ENCODE measurements at places on chromosomes 4 and X.

DNA sequence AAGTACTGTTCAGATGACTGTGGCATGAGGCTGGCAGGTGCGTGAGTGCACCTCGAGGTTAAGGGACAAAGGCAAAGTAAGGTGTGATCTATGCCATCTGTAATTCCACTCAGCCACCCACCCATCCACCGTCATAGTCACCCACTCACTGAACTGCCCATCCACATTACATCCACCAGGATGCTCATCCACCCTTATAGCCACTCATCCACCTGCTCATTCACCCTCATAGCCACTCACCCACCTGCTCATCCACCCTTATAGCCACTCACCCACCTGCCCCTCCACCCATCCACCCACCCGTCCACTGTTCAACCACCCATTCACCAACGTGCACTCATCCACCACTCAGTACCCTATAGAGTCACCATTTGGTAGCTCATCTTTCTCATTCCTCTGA, 64.1 kb upstream of the UXT start:
- no peak for DNase-seq

- DNase-seq: no peak
Measured at GRCh38 chr4:27005501-27005900, 144.9 kb downstream of the STIM2 start.

DNA sequence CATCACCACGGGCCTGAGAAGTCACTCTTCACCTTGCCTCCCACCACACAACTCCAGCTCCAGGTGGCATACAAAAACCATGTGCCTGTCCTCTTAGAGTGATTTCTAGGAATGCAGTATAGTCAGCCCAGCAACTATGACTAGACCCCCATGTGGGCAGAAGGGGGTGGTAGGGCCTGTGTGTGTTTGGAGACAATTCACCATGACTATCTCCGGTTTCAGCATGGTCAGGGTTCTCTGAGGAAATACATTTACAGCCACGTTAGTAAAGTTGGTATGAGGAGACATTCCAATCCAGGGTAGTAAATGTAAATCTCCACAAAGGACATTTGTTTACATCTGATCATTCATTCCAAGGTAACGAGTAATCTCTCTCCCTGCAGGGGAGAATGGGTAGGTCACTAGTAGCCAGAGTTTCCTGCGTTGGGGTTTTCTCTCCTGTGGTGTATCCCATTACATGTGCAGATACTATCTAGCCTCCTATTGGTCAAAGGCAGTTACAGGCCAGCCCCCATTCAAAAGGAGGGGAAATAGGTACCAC, 4.2 kb upstream of the MTMR1 start:
- DNase-seq: no peak

DNA sequence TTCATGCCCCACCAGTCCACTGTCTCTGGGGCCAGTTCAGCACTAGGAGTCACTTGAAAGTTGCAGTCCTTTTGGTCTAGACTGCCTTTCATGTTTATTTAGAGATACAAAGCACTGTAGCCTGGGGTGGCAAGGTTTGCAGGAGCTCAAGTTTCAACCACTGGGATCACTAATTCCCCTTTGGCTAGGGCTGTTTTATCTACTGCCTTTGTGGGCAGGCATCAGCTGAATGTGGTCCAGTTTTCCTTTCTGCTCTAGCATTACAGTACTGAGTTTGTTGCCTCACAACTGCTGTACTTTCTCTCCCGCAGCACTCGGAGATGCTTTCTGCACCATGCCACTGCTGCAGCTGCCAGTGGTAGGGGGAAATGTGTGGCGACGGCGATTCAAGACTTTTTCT, 222.3 kb upstream of the HDX start:
- DNase-seq: no peak

DNA sequence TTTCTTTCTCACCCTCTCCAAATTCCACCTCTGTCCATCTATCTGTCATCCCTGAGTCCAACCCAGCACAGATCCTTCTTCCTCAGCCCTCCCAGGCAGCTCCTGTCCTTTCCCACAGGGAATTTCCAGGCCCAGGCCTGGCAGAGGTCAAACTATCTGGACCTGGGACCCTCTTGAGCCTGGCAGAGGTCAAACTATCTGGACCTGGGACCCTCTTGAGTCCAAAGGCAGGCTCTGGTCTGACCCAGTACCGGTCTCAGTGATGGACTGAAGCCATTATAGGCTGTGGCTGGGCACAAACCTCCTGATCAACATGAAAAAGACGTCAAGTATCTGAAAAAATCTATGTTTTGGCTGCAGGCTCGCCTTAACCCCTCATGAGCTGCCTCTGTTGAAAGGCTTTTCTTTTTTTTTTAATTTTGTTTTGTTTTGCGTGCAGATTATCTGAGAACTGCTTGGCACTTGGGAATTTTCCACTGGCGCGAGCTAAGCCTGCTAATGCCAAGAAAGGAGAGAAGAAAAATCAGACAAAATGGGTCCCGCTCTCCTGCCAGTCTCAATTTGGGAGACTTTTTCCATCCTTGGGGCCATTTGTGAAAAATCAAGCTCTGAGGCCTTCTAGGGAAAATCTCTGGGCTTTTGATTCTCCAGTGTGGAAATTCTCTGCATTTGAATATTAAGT, 31.2 kb downstream of the MSX1 start:
- no peak for DNase-seq

DNA sequence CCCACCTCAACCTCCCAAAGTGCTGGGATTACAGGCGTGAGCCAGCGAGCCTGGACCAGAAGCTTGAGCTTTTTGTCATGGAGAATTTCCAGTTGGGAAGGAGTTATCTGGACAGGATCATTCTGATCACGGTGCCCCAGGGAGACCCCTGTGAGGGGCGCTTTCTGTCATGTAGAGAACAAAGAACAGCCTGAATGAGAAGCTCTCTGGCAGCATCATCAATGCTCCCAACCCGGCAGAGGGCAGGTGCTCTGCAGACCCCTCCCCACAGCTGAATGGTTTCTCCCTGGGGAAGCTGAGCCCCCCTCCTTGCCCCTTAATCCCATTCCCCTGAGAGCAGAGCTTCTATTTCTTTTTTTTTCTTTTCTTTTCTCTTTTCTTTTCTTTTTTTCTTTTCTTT, 7.3 kb upstream of the CSF2RA start:
- no peak for DNase-seq

- no peak for DNase-seq
Measured at GRCh38 chrX:153873282-153874084, 12.5 kb downstream of the L1CAM start.

DNA sequence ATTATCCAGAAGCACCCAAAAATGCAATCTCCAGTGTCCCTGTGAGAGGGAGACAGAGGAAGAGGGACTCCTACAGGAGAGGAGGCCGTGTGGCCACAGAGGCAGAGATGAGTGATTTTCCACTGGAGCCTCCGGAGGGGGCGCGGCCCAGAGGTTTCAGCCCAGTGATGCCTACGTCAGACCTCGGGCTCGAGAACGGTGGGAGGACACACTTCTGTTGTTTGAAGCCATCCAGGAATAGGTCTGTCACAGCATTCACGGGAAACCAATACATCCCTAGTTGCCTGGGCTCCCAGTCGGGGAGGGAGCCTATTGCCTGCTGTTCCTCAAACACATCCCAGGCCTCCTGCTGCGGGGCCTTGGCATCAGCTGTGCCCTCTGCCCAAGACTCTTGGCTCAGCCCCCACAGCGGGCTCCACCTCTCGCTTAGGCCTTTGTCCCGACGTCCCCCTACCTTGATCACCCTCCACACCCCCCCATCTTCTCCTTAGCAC, 39.2 kb upstream of the HMX1 start:
- DNase-seq: no peak

- no peak for DNase-seq
Measured at GRCh38 chr4:99091216-99091575, 2.6 kb upstream of the ADH5 start.

DNA sequence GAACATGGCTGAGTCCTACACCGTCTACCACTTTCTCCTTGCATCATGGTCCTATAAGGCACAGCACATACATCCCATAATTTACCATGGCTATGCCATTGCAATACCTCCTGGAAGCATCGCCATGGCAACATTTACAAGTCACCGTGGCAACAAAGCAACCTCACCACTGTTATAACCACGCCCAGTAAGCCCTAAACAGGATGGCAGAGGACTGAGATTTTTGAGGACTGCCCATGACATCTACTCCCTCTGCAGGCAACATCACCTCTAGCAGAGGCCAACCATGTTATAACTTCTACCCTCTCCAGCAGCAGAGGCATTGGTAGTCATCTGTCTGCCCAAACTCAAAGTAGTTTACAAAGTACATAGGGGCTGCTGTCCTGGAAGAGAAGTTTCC, 29.7 kb downstream of the BCOR start:
- peak; percentile 37 for DNase-seq

- DNase-seq: no peak
Measured at GRCh38 chr4:178632415-178632814, 1190.2 kb upstream of the AGA start.

- peak; percentile 3 for DNase-seq
Measured at GRCh38 chr4:117134386-117134785, 49.0 kb upstream of the TRAM1L1 start.

- no peak for DNase-seq
Measured at GRCh38 chr4:3790006-3790561, 23.9 kb downstream of the ADRA2C start.

- no peak for DNase-seq
Measured at GRCh38 chr4:92789741-92790140, 486.0 kb downstream of the GRID2 start.

GRCh38 chrX:119189595-119189994, 46.5 kb upstream of the PGRMC1 start:
- DNase-seq: no peak

DNA sequence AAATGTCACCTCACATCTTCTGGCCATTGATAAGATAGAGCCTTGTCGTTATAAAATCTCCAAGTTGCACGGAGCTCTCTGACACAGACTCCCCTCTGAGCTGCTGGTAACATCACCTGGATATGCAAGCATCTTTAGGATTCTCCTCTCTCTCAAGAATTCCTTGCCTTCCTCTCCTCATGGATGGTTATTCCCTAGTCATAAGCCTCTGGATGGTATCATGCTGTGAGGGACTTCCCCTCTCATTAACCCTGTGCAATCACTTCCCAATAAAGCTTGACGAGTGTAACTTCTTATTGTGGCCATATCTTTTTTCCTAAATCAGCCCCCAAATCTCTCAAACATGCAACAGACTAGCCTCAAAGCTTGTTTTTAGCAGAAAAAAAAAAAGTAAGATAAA, 1057.0 kb upstream of the SLIT2 start:
- DNase-seq: no peak

DNA sequence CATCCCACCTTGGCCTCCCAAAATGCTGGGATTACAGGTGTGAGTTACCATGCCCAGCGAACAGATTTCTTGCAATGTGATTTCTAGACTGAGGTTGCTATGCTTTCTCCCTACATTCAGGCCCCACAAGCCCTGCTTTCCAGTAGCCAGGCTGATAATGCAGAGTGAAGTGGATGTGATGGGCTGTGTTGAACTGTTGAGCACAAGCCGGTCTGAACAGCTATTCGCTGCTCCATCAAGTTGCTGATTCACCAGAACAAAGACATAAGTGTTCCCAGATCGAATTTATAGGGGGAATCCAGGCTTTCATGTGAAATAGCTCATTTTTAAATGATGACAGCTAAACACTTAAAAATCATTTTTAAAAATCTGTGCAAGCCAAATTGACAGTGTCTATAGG, 8.0 kb downstream of the NIPAL1 start:
- DNase-seq: no peak

GRCh38 chrX:69314436-69315348, 149.4 kb upstream of the PJA1 start:
- no peak for DNase-seq

DNA sequence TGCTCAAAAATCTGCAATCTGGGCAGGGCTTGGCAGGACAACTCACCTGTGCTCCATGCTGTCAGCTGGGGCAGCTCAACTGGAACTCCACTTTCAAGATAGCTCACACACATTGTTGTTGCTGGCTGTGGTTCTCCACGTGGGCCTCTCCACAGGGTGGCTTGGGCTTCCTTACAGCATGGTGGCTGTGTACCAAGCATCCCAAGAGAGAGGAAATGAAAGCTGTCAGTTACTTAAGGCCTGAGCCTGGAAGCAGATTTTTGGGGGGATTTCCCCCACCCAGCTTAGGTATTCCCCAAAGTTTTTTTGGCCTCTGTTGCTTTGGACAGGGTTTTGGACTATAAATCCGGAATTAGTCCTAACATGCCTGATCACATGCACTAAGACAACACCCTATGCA, 81.0 kb downstream of the BCOR start:
- no peak for DNase-seq

DNA sequence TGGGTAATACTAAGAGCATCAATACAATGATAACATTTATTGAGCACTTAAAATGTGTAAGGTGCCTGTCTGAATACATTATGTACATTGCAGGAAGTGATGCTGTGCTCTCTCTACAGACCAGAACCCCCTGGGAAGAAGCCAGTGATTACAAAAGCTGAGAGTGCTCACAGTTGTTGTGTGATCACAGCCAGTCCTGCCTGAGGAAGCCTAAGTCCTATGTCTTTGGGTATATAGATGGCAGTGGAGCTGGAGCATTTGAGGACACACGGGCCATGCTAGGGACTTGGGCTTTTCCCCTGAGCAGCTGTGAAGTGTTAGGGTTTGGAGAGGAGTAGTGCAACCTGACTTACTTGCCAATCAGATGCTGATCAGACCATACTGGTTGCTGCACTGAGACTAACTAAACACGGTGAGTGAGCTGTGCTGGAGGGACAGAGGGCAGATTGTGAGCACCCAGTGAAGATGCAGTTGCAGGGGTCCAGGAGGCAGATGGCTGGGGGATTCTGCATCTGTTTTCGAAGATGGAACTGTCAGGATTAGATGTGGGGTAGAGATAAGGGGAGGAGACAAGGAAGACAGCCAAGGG, 60.8 kb upstream of the TBC1D14 start:
- no peak for DNase-seq

- no peak for DNase-seq
Measured at GRCh38 chrX:77900688-77901087, 1.4 kb downstream of the COX7B start.

DNA sequence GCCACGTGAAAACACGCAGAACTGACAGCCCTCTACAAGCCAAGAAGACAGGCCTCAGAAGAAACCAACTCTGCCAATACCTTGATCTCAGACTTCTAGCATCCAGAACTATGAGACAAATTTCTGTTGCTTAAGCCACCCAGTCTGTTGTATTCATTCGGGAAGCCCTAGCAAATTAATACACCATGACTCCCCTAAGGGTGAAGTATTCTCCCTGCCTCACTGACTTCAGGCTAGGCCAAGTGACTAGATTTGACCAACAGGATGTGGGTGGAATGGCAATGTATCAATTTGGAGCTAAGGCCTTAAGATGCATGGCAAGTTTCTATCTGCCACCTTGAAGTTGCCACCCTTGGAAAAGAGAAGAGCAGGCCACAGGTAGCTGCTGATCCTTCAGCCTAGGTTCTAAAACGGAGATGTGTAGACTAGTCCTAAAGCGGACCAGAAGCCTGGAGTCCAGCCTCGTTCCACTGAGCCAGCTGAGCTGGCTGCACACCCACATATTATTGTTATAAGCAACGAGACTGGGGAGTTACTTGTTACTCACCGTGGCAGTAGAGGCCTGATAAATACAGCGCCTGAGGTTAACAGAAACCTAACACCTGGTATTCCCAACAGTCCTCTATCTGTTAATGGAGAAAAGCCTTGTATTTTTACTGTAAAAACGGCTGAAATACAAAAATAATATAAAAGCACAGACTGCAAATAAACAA, 16.4 kb downstream of the SCARB2 start:
- no peak for DNase-seq
